ENCODE measurements at places on chromosomes 2 and 18.

DNA sequence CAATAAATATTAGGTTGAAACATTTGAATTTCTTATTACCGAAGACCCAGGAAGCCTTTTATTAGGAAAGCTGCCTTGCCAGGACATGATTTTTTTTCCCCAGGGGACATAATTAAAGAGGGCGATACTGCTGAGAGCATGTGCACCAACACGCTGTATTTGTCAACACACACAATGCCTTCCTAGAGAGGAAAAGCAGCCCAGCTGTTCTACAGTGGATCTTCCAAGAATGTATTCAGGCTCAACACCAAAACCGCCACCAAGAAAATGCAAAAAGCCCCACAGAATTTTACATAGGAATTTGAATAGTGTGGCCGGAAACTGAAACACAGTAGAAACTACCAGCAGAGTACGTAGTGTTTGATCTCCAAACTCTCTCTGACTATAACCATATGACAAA lies 320.4 kb downstream of the DLGAP1 start:
- no peak for DNase-seq

DNA sequence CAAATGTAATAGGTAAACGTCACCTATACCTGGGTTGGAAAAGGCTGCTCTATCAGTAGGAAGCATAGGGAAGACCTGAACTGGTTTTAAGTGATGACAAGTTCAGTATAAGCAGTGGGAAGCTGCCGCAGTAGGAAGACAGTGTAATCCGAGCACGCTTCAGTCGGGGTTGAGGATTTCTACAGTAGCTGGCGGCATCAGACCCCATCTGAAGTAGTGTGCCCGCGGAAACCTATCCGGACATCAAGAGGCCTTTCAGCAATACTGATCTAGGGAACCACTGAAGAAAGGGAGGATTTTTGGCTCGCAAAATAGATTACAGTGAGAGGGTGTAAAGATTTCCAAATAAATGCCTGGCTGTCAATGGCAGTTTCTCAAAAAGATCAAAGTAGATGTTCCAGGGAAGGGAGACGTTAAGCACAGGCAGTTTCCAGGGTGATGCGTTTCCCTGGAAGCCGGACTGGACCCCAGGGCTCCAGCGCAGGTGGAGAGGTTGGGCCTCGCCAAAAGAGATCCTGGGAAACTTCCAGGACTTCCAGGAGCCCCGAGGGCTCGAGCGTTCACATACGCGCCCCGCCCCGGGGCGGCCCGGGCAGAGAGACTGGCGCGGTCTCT lies 5.3 kb downstream of the LOXL3 start:
- no peak for DNase-seq

GRCh38 chr18:62372156-62372555 lies 47.0 kb downstream of the TNFRSF11A start:
- no peak for DNase-seq

DNA sequence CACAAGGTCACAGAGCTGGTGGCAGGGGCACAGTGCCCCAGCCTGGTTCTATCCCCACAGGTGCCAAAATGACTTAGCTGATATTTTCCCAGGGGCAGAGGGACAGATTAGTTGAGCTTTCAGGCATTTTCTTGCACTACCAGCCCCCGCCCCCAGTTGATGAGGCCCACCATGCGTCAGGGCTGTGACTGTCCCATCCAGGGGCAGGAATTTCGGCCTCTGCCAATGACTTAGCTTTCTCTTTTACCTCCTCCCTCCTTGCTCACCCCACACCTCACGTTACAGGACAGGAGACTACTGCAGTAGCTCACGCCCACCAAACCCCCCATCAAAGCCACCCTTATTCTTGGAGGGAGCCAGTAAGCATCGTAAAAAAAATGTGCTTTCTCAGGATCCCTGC lies 31.5 kb downstream of the MRO start:
- DNase-seq = no peak

GRCh38 chr18:77208964-77209363 lies 40.7 kb upstream of the GALR1 start:
- peak; percentile 51 for DNase-seq

DNA sequence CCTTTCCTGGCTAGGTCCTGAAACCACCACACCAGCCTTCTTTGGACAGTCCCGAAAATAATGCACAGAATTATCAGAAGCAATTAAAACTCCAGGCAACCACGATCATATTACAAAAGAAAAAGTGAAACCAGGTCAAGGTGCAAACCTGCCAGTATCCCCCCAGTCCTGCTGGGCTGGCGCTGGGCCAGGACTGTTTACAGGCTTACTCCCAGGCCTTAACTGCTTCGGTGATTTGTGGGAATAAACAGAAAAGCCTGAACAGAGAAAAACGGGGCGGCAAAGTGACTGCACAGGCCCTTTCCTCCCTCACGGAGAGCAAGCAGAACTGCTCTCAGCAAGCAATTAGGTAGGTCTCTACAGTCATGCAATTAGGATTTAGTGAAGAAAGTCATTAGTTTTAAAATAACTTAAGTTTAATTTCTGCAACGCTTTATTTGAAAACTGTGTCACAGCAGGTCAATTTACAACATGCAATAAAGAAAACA lies 1.3 kb downstream of the HDAC4 start:
- DNase-seq = peak; percentile 31

- no peak for DNase-seq
Measured at GRCh38 chr2:15580451-15580850, 11.2 kb upstream of the DDX1 start.

DNA sequence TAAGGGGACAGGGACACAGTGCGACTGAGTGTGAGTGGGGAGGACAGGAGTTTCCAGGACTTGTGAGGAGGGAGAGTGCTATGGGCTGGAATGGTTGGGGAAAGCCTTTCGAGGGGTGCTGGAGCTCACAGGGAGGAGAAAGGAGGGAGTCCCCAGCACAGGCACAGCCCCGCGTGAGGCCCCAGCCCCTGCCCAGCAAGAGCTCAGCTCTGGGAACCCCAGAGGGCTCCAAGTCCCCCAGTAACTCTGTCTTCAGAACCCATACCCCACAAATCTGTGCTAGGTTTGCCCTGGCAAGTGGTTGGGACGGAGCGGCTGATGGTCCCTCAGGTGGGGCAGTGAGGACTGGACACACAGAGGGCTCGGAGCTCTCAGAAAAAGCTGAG lies 75.4 kb downstream of the SFXN5 start:
- no peak for DNase-seq

- peak; percentile 81 for DNase-seq
Measured at GRCh38 chr2:127025359-127026166, 81.4 kb downstream of the BIN1 start.

DNA sequence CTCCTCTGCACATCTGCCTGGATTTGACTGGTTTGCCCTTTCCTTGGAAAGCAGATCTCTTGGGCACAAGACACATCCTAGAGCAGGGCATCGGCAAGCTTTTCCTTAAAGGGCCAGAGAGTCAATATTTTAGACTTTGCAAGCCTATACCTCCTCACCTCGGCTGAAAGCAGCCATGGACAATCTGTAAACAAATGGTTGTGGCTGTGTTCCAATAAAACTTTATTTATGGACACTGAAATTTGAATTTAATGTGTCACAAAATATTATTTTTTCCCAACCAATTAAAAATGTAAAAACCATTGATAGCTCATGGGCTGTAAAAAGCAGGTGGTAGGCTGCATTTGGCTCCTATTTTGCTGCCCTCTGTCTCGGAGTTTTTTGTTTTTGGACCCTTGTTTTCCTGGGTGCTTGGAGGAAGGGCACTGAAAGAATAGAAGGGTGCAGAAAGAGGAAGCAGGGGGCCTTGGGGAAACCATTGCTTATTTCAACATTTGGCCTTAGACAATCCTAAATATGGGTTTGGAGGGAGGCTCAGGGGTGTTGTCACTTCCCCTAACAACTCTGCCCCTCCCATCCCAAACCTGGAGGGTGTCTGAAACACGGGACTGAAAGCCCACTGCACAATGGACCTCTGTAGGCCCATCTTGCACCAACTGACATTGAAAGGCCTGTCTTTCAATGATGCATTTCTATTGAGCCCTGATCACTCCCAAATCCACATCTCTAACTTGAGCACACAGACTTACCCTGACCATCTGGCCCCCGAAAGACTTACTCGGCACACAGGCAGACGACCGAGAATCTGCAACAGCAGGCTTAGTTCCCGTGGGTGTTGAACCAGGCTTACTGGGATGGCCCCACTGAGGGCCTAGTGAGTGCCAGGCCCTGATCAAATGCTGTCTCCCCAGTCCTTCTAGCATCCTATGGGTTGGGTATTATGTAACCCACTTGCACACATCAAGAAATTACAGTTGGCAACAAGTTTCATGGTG lies 7.1 kb upstream of the ZFP36L2 start:
- DNase-seq = no peak

DNA sequence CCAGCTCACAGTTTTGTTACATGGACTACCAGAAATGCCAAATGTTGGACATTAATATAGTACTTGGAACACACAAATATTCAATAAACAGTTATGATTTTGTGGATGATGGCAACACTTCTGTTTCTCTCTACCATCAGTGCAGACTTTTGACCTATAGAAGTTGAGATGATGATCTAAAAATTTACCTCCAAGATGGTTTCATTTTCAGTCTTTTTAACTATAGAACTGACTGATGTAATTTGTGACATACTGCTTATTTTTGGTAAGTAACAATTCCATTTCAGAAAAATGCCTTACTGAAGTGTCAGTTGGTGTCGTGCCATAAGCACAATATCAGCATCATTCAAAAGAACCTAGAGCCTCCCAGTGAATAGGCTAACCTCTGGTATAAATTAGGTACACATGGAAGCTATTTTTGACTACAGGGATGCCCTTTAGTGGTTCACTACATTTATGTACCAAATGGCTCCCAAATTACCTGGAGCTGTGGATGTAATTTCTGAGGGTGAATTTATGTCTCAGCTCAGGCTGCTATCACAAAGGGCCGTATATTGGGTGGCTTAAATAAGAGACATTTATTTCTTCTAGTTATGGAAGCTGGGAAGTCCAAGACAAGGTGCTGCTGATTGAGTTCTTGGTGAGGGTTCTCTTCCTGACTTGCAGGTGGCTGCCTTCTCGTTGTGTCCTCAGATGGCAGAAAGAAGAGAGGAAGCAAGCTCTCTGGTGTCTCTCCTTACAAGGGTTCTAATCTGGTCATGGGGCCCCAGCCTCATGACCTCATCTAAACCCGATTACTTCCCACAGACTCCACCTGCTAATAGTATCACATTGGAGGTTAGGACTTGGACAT lies 66.5 kb downstream of the ALPK2 start:
- DNase-seq = no peak

DNA sequence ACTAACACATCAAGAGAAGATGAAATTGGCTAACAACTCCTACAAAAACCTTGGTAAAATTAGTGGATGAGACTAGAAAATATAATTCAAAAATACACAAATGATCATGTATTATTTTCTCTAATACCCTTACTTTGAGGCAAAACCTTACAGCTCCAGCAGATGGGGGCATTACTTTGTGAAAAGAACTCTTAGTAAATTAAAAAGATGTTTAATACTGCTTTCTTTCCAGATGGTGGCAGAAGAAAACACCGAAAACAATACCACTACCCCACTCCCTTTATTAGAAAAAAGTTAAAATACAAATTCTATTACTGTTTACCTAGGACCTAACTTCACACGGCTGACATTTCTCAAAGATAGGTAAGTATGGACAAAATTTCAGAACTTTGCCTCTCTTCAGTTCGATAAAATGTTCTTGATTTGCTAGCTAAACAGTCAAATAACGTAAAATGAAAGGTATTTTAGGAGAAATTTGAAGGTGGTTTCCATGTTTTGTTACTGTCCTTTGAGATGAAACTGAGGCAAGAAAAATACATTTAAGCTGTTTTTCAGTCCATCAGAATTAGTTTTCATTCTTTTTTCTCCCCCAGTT lies 30.6 kb downstream of the ORC4 start:
- DNase-seq = no peak

DNA sequence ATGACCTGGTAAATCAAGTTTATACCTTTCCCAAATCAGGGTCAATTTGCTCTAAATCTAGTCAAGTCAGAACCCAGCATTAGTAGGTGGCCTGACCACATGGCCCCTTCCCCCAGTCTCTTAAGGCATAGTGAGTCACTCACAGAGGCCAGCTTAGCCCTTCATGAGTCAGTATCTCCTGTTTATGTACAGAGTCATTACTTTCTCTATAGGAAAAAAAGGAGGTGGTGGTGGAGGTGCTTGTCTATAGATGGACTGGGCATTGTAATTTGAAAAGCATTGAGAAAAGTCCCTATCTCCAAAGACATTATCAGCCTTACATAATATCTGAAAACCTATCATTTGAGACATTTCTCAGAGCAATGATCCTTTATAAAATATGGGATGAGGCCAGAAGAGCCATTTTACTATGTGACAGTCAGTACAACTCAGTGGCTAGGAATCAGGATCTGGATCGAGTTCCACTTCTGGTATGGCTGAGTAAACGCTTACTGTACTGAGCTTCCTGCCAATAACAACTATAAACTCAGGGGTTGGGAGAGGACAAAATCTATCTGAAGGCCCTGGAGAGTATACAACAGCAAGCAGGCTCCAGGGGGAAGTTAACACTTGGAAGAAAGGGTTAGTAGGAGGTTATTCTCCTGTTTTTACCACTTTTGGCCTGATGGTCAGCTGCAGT lies 22.5 kb upstream of the SIGLEC15 start:
- DNase-seq = no peak

DNA sequence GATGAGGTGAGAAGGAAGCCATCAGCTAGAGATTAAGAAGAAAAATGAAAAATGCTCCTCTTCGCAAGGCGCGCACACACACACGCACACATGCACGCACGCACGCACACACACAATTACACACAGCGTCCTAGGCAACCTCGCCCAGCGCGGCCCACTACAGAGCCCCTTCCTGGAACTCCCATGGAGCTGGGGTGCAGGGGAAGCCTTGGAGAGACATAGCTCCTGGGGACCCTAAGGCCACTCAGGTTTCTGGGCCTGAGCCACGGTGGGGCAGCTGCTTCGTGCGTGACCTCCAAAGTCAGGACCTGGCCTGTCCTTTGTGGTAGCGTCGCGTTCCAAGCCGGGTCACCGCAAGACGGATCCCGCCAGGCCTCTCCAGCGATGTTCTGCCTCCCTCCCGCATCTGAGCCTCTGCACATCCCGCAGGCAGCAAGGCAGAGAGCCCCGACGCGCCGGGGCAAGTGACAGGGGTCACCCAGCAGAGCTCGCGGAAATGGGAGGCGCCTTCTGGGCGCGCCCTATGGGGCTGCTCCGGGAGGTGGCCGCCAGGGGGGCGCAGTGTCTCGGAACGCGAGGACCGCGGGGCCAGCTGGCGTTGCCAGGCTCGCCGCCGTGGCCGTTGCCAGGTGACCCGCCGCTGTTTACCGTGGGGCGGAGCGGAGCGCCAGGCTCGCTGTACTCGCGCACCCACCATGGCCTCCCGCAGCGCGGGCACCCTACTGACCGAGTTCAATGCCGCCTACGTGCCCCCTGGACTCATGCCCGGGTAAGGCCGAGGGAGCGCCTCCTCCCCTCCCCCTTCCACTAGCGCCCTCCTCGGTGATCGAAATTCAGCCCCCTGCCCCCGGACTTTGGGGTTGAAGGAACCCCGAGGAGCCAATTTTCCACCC lies 79.0 kb downstream of the CIB4 start:
- peak; percentile 32 for DNase-seq

GRCh38 chr2:230658877-230659652 lies 53.6 kb upstream of the CAB39 start:
- DNase-seq = no peak

Measured in mucosa of gallbladder (tissue), 1 donor.